ENCODE measurements at places on chromosomes 6 and 20. TPM values are rescaled to one million over a fixed set of nuclear protein-coding genes. Genes with fewer than 3 reads are reported as not detected.

RWDD1 gene
- 71.4 TPM for total RNA-seq

GRM1 gene
- total RNA-seq: 0.07 TPM

NR2E1 gene
- total RNA-seq: not detected

FOXO3 gene
- total RNA-seq: 128 TPM

TRIM40 gene
- total RNA-seq: not detected

TULP4 gene
- total RNA-seq: 103 TPM

ANGPT4 gene
- total RNA-seq: not detected

BPIFB2 gene
- not detected for total RNA-seq

GRCh38 chr6:107697682-107698081 is 126.4 kb downstream of the SCML4 start:
- H3K36me3 ChIP-seq: no peaks in the 10 kb centered on the region
- no peak for DNase-seq
- no peak overlapping the region for H3K27ac ChIP-seq
- H3K27me3 ChIP-seq: no peaks in the 10 kb centered on the region
- no peaks in the 10 kb centered on the region for H3K4me1 ChIP-seq

DNA sequence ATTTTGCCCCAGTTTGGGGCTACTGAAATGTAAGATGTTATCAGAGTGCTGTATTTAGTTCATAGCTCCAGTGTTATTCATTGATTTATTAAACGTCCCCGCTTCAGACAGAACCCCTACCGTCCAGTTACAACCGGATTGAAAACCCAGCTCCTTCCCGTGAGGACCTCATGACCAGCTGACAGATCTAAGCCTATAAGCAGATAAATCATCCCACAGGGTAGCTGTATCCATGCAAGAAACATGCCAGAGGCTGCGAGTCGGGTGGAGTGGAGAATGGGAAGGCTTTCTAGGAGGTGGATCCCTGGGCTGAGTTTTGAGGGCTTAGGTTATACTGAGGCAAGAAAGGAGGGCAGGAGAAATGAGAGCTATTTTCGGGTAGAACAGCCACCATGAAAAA is 260.0 kb downstream of the ARID1B start:
- no peak for DNase-seq
- no peaks in the 10 kb centered on the region for H3K36me3 ChIP-seq
- H3K4me1 ChIP-seq: peaks cover 44% of the 10 kb centered on the region
- H3K27me3 ChIP-seq: no peaks in the 10 kb centered on the region
- no peak overlapping the region for H3K27ac ChIP-seq
- no peak overlapping the region for H3K4me3 ChIP-seq

GRCh38 chr6:140437619-140438345 is 1063.3 kb upstream of the CITED2 start:
- H3K27me3 ChIP-seq: no peaks in the 10 kb centered on the region
- DNase-seq: no peak
- no peak overlapping the region for H3K4me3 ChIP-seq
- peaks cover 24% of the 10 kb centered on the region for H3K4me1 ChIP-seq
- H3K27ac ChIP-seq: peak overlapping the region; percentile 17

DNA sequence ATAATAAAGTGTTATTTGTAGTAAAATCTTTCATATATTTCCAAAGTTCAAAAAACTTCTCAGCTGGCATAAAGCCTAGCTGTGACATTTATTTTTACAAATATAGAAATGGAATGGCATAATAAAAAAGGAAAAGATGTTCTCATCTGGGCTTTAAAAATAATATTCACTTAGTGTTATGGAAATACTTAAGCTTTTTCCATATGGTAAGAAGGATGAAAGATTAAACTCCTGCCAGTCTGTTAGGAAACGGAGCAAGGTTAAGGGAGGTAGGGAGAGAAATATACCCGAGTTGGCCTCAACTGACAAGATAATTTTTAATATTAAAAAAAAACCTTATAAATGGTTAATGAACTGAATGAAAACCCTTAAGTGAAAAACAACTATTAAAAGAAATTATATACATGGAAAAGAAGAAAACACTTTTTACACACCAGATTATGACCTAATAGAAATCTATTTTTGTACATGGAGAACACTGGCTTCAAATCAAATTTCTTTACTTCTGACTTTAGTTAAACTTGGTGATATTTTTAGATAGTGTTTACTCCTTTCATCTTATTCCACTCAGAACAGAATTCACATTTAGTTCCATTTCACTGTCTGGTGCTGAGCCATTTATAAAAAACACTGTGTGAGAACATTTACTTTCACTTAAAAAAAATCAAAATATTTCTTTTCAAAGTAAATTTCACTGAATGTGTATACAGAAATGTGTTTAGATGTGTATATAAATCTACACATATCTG is 137.0 kb downstream of the DST start:
- H3K4me3 ChIP-seq: no peak overlapping the region
- H3K36me3 ChIP-seq: peaks cover 7% of the 10 kb centered on the region
- H3K4me1 ChIP-seq: peaks cover 28% of the 10 kb centered on the region
- no peak for DNase-seq
- no peak overlapping the region for H3K27ac ChIP-seq

DNA sequence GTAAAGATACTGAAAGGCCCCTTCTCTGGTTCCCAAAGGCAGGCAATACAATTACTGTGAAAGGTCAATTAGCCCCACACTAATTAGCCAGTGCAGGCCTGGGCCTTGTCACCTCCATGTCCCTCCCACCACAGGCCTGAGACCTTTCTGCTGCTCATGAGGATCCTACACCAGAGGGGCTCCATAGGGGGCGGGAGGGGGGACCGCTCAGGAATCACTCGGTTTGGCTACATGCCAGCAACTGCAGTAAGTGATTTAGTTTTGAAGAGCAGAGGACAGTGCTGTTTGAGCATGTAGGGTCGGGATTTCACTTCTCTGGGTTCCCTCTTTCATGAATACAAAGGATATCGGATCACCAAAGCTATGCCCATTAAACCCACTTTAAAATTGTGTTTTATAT is 455.6 kb downstream of the PRKN start:
- H3K27ac ChIP-seq: no peak overlapping the region
- no peak overlapping the region for H3K4me3 ChIP-seq
- H3K27me3 ChIP-seq: no peaks in the 10 kb centered on the region
- DNase-seq: no peak
- no peaks in the 10 kb centered on the region for H3K4me1 ChIP-seq

DNA sequence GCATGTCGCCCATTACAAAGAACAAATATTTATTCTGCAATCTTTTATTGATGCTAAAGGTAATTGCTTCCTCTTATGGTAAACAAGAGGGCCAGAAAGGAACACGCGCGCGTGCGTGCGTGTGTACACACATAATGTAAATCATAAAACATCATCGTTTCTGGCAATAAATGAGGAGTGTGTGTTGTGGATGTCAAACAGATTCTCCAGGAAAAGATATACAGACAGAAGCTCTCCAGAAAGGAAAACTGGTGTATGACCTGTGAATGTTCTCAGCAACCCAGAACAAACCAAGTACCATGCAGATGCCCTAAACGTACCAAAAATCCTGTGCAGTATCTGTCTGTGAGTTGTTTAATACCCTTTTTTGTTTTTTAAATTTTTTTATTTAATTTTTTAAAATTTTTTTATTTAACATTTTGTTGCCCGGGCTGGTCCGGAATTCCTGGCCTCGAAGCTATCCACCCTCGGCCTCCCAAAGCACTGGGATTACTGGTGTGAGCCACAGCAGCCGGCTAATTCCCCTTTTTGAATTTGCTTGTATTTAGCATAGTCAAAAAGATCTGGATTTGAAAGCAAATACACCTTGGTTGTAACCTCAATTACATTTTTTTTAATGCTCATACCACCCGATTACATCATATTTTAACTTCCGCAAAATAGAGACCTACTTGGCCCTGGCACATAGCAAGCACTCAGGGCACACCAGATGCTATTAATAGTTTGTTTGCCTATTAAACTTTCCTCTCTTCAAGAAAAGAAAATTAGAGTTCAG is 909 bp upstream of the NUDT3 start:
- no peaks in the 10 kb centered on the region for H3K36me3 ChIP-seq
- H3K4me1 ChIP-seq: peaks cover 40% of the 10 kb centered on the region

- peaks cover 64% of the 10 kb centered on the region for H3K4me1 ChIP-seq
- DNase-seq: no peak
- no peaks in the 10 kb centered on the region for H3K36me3 ChIP-seq
- no peaks in the 10 kb centered on the region for H3K27me3 ChIP-seq
- H3K4me3 ChIP-seq: no peak within 1 kb of the TSS
Observed at GRCh38 chr20:1328680-1329330, at the start of gene SDCBP2. SDCBP2 (minus strand) TSS chr20:1329139; CDS start chr20:1320416, 8,723 bp downstream.

DNA sequence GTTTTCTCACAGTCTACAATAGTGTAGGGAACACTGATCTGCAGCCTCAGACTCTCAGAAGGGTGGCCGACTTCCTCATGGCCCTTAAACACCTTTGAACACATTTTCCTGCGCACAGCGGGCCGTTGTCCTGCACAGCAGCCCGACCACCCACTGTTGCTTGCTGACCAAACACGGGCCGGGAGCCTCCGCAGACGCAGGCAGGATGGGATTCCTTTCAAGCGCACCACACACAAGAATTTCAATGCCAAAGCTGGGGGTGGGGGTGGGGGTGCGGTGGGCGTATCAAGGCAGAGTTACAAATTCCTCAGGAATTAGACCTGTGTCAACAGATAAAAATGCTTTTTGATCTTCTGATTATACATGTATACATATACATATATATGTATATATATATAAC is 74.5 kb downstream of the HUS1B start:
- DNase-seq: no peak
- H3K27me3 ChIP-seq: no peaks in the 10 kb centered on the region
- H3K4me1 ChIP-seq: peaks cover 3% of the 10 kb centered on the region
- no peak overlapping the region for H3K4me3 ChIP-seq

GRCh38 chr6:27251606-27252251 is 4.2 kb downstream of the PRSS16 start:
- H3K4me1 ChIP-seq: no peaks in the 10 kb centered on the region
- H3K27ac ChIP-seq: no peak overlapping the region
- H3K4me3 ChIP-seq: peak overlapping the region; percentile 61
- peaks cover 29% of the 10 kb centered on the region for H3K27me3 ChIP-seq

DNA sequence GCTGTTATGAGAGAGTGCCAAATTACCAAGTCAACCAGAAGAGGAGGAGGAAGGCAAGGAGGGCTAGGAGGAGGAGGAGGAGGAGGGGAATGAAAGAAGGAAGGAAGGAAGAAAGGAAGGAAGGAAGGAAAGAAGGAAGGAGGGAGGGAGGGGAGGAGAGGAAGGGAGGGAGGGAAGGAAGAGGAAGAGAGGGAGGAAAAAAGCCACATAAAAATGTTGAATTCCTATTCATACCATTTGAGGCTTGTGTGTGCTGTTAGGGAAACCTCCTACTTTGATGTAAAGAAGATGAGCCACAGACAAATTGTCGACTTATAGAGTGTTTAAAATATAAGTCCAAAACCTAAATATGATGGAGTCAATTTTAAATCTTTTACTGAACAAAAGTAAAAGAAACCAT is 65.3 kb upstream of the MYLIP start:
- no peaks in the 10 kb centered on the region for H3K36me3 ChIP-seq
- no peak overlapping the region for H3K4me3 ChIP-seq
- no peak for DNase-seq
- peaks cover 8% of the 10 kb centered on the region for H3K4me1 ChIP-seq

- H3K36me3 ChIP-seq: no peaks in the 10 kb centered on the region
- H3K4me1 ChIP-seq: no peaks in the 10 kb centered on the region
- no peak overlapping the region for H3K4me3 ChIP-seq
- H3K27me3 ChIP-seq: no peaks in the 10 kb centered on the region
- no peak overlapping the region for H3K27ac ChIP-seq
Observed at GRCh38 chr20:16011056-16011455, 562.2 kb downstream of the KIF16B start.

DNA sequence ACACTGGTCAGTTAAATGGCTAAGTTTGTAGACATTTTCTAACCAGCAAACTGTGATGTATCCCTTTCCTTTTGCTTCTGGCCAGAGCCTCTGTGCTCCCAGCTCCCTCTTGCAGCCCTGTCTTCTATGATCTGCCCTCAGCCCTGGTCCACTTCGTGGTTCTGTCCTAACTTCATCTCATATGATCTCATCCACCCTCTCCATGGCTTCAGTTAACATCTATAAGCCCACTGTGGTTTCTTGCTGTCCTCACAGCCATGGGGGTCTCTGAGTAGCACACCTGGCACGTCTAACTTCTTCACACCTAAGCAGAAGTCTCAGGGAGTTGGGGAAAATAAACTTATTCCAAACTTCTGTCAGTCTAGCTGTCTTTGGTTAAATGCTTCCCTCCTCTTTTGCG is 81.8 kb downstream of the IRF4 start:
- H3K4me3 ChIP-seq: no peak overlapping the region
- H3K36me3 ChIP-seq: no peaks in the 10 kb centered on the region

- H3K4me3 ChIP-seq: no peak overlapping the region
- DNase-seq: no peak
- no peaks in the 10 kb centered on the region for H3K36me3 ChIP-seq
- no peaks in the 10 kb centered on the region for H3K27me3 ChIP-seq
Observed at GRCh38 chr6:80550281-80550680, 443.8 kb downstream of the BCKDHB start.

DNA sequence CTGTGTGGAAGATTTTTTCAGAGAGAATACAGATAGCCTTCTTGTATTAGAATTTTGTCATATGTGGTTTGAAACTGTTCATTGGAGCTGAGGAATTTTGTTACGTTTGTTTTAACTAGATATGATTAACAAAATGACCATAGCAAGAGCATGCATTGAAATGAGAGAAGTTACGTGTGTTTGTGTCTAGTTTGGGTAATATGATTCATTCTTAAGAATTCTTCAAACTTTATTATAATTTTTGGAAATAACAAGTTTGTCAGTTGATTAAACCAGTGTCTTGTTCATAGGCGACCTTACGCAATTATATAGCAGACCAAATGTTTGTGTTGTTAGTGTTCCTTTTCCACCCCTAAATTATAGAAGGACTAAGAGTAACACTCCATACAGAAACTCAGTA is 5.5 kb downstream of the GMNN start:
- H3K27me3 ChIP-seq: no peaks in the 10 kb centered on the region
- H3K36me3 ChIP-seq: no peaks in the 10 kb centered on the region
- peaks cover 12% of the 10 kb centered on the region for H3K4me1 ChIP-seq
- H3K4me3 ChIP-seq: no peak overlapping the region
- no peak for DNase-seq
- no peak overlapping the region for H3K27ac ChIP-seq

- H3K4me3 ChIP-seq: no peak overlapping the region
- H3K27me3 ChIP-seq: no peaks in the 10 kb centered on the region
Observed at GRCh38 chr6:38320358-38320757, 319.4 kb downstream of the BTBD9 start.

- no peaks in the 10 kb centered on the region for H3K27me3 ChIP-seq
- peaks cover 11% of the 10 kb centered on the region for H3K4me1 ChIP-seq
- no peak for DNase-seq
- H3K36me3 ChIP-seq: no peaks in the 10 kb centered on the region
Observed at GRCh38 chr20:37095108-37095598, 644 bp downstream of the RBL1 start.

GRCh38 chr6:75893058-75893775 is 144.2 kb downstream of the MYO6 start:
- DNase-seq: no peak
- H3K27ac ChIP-seq: no peak overlapping the region
- no peak overlapping the region for H3K4me3 ChIP-seq
- no peaks in the 10 kb centered on the region for H3K4me1 ChIP-seq

- no peak for DNase-seq
- no peak overlapping the region for H3K4me3 ChIP-seq
- H3K27me3 ChIP-seq: no peaks in the 10 kb centered on the region
- no peak overlapping the region for H3K27ac ChIP-seq
Observed at GRCh38 chr20:4916971-4917881, 84.1 kb downstream of the SLC23A2 start.

GRCh38 chr20:54144847-54145414 is 28.9 kb downstream of the CYP24A1 start:
- H3K4me3 ChIP-seq: no peak overlapping the region
- no peak for DNase-seq
- no peaks in the 10 kb centered on the region for H3K27me3 ChIP-seq
- no peaks in the 10 kb centered on the region for H3K4me1 ChIP-seq
- no peak overlapping the region for H3K27ac ChIP-seq
- H3K36me3 ChIP-seq: no peaks in the 10 kb centered on the region

Data from psoas muscle (tissue), 8 donors.